Stimulated activated CD8-positive, alpha-beta memory T cell treated with anti-CD3 and anti-CD28 coated beads, Interleukin-4, amount 100 ng/mL, for 24 hours (primary cell): ENCODE measurements at places on chromosomes 4 and X.

DNA sequence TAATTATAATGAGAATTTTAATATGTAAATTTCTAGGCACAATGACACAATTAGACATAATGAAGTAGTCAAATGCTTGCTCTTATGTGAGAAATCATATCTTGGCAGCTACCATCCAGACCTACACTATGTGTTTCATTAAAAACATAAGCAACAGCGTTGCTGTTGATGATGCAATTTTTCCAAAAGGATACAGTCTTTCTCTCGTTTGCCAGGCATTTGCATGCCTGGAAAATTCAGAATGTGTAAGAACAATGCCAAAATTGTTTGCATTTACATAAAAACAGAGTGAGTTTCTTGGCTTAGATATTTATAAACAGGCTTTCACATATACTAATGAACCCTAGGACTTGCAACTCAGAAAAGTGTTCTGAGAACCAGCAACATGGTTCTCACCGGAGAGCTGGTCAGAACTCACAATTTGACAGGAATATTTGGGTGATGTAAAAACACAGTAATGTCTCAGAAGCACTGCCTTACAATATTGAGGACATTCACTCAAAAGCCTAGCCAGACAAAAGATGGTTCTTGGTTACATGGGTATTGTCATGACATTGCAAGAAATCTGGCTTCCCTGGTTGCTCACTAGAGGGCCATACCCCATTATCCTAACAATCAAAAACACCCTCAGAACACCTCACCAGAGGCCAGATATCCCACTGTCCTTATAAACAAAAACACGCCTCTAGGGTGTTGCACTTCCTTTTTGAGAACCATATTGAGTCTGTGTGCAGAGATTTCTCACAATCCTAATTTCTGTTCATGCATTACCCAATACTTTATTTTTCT, 1029.0 kb upstream of the AGA start:
- no peak for DNase-seq

- DNase-seq, result no peak
Measured at GRCh38 chr4:24824720-24825119, 29.3 kb downstream of the SOD3 start.

- DNase-seq, result no peak
Measured at GRCh38 chrX:41559235-41560052, 112.3 kb downstream of the NYX start.

DNA sequence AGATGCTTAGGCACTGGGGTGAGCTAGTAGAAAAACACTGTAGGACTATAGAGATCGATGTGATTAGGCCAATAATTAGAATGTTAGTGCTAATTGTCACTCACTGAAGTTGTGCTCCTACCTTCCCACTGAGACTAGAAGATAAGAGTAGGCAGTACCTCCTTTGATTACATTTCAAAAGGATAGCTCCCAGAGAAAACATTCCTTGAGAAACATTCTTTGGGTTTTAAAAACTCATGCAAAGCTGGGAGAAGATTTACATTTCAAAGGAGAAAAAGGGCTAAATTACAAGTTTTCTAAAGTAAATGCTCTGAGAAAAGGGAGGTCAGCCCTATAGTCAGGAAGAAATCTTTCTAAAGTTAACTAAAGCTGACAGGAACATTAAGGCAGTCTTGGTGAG, 860.3 kb upstream of the NDST4 start:
- no peak for DNase-seq

DNA sequence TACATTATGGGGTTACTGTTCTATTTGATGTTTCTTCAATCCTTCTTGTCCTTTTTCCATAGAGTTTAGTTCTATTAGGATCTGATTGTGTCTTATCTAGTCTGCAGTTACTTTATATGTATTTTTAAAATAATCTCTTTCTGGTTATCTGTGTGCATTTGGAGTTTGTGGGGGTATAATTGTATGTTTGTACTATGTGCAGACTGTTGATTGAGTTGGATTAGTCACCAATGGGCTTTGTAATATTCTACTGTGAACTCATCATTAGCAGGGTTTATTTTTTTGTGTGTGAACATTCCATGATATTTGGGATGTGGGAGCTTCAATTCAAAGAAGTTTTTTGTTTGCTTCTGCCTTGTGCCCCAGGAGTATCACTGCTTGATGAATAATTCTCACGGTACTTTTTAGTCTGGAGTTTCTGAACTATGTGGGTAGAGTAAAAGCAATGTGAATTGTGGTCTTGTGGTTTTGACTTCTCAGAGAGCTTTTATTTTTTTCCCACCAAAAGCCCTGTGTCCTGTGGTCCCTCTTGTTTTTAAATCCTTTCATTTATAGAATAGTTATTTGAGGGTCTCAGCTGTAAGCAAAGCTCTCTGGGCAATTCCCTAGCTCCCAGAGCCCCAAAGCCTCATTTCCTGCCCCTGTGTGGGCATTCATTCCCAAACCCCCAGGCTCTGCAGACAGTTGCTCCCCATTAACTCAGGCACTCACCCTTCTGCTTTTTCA, 127.8 kb downstream of the PHKA2 start:
- no peak for DNase-seq

DNA sequence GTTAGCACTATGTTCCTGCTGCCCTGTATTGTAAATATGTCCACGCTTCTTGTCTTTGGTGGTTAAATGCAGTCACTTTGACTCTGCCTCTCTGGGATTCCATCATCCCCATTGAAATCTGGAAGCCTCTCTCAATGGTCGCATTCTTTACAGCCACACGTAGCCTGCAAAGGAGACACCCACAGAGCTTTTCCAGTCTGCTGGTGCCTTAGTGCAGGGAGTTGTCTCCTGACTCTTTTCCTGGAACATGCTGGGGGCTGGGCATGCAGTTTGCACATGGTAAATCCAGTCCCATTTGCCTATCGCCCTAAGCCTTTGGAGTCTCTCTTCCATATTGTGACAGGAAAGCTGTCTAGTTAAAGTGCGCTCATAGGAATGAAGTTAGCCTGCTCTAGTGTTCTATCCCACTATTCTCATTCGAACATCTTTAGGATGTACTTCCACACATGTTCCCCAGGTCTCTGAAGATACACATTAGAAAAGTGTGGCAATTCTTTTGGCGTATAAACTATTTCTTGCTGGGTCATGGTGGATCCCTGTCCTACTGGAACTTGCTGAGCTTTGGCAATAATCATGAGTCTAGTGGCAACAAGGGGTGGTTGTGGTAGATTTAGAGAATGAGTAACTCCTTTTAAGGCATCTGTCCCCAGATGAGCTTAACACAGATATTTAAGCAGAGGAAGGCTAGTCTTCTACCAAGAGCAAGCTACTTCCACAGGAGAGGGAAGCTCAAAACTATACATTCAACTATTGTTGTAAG, 33.7 kb downstream of the COQ2 start:
- no peak for DNase-seq
